ENCODE measurements at places on chromosomes 5 and 9. TPM values are rescaled to one million over a fixed set of nuclear protein-coding genes. Genes with fewer than 3 reads are reported as not detected.

DNA sequence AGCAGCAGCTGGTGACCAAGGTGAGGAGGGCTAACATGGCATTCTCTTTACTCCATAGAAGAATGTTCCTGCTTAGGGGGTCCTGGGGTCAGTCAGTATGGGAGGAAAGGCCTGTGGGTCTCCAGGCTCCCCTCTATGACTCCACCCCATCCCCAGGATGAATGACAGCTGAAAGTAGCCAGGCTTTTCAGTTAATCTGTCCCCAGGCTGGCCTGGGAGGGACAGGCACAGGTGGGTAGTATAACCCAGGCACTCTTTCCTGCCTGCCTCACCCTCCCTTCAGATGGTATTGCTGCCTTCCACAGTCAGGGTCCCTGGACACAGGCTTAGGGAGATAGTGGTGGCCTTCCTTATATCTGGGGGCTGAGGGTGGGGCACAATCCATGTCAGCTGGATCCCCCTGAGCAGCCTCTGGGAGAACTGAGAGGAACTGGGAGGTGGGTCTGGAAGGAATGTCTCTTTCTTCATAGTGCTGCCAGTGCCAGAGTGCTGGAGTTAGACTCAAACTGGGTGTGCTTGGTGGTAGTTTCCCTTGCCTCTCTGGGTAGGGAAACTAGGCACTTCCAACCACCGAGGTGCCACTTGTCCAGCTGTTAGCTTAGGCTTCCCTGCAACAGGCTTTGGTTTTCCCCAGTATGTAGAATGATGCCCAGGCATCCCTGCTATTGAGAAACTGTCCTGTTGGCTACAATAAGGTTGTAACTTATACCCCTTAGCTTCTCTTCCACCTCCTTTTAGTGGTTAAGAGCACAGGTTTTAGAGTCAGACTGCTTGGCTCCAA is 27.8 kb downstream of the LARP1 start:
- H3K4me1 ChIP-seq = peaks cover 4% of the 10 kb centered on the region
- no peak overlapping the region for H3K4me3 ChIP-seq
- peak overlapping the region; percentile 50 for H3K27ac ChIP-seq
- DNase-seq = no peak
- no peaks in the 10 kb centered on the region for H3K36me3 ChIP-seq

GRCh38 chr9:21559402-21560280 is 77.5 kb upstream of the IFNE start:
- H3K27ac ChIP-seq = peak overlapping the region; percentile 80
- peaks cover 37% of the 10 kb centered on the region for H3K27me3 ChIP-seq
- peak overlapping the region; percentile 69 for H3K4me3 ChIP-seq
- H3K36me3 ChIP-seq = no peaks in the 10 kb centered on the region
- no peaks in the 10 kb centered on the region for H3K4me1 ChIP-seq

DNA sequence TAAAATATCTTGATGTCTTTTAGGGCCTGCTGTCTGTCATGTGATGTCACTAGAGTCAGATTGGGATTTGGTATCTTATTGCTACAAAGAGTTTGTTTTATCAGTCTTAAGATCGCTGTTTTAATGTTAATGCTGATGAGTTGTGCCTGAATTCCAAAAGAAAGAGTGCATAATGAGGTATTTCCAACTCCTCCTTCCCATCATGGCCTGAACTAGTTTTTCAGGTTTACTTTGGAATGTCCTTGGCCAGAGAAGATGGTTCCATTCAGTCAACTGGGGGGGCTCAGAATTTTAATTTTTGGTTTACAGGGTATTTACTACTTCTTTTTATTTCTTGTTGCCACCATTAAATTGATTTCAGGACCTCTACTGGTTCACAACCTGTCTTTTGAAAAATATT is 74.3 kb upstream of the MARCHF11 start:
- no peak overlapping the region for H3K4me3 ChIP-seq
- no peak for DNase-seq
- no peaks in the 10 kb centered on the region for H3K4me1 ChIP-seq
- H3K36me3 ChIP-seq = no peaks in the 10 kb centered on the region
- no peaks in the 10 kb centered on the region for H3K27me3 ChIP-seq

- H3K4me3 ChIP-seq = no peak overlapping the region
- no peaks in the 10 kb centered on the region for H3K4me1 ChIP-seq
- no peaks in the 10 kb centered on the region for H3K27me3 ChIP-seq
- no peaks in the 10 kb centered on the region for H3K36me3 ChIP-seq
- H3K27ac ChIP-seq = no peak overlapping the region
- no peak for DNase-seq
These were observed 5.2 kb downstream of the PPP2R2B start for GRCh38 chr5:146873186-146873917.

DNA sequence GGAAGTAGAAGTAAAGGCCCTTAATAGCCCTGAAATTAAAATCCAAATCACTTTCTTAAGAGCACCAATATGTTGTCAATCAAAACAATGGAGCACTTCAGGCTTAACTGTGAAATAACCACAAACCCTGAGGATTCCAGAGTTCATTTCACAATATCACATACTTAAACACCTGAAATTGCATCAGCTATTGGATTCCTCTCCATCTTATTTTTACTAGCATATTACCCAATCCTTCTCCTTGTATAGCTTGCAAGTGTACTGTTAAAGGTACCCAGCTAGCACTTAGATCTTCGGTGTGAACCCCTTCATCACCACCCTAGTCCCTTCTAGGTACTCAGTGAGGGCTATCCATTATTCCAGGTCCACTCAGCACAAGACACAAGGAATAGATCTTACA is 287.3 kb downstream of the EFNA5 start:
- H3K36me3 ChIP-seq = no peaks in the 10 kb centered on the region
- H3K4me1 ChIP-seq = no peaks in the 10 kb centered on the region
- DNase-seq = no peak
- H3K4me3 ChIP-seq = no peak overlapping the region

- DNase-seq = no peak
- no peaks in the 10 kb centered on the region for H3K27me3 ChIP-seq
- H3K27ac ChIP-seq = no peak overlapping the region
- no peaks in the 10 kb centered on the region for H3K36me3 ChIP-seq
These were observed 152.0 kb downstream of the GPBP1 start for GRCh38 chr5:57325678-57326397.

GRCh38 chr5:94345257-94345656 is 273.1 kb downstream of the KIAA0825 start:
- H3K36me3 ChIP-seq = no peaks in the 10 kb centered on the region
- no peaks in the 10 kb centered on the region for H3K27me3 ChIP-seq
- no peak for DNase-seq
- H3K27ac ChIP-seq = no peak overlapping the region

The LHX3 gene
- not detected for total RNA-seq

The LHX6 gene
- total RNA-seq = 1.8 TPM

The GDNF gene
- not detected for total RNA-seq

The SIT1 gene
- total RNA-seq = 1.2 TPM

The PCDHA3 gene
- total RNA-seq = 2.8 TPM

The SPINK7 gene
- not detected for total RNA-seq

The PKN3 gene
- 8.5 TPM for total RNA-seq
